Activated CD8-positive, alpha-beta T cell treated with anti-CD3 and anti-CD28 coated beads for 36 hours (primary cell): ENCODE measurements at places on chromosomes 13 and 19. TPM values are rescaled to one million over a fixed set of nuclear protein-coding genes. Genes with fewer than 3 reads are reported as not detected.

Gene MATK
- 39.6 TPM for total RNA-seq

DNA sequence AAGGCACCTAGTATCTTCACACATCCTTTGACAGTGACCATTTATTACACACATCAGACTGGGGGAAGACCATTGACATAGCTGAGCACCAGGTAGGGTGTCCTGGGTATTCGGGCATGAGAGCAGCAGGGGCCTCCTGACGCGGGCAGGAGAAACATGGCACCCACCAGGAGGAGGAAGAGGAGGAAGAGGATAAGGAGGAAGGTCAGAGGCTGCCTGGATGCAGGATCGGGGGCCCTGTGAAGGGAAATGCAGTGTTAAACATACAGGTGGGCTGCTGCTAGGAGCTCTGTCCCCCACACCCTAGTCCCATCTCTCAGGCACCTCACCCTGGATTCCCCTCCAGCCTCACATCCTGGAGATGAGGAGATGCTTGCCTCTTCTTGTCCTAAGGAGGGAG lies 5.3 kb downstream of the SYNE4 start:
- no peak for DNase-seq

Gene SMG9
- total RNA-seq = 53.1 TPM

DNA sequence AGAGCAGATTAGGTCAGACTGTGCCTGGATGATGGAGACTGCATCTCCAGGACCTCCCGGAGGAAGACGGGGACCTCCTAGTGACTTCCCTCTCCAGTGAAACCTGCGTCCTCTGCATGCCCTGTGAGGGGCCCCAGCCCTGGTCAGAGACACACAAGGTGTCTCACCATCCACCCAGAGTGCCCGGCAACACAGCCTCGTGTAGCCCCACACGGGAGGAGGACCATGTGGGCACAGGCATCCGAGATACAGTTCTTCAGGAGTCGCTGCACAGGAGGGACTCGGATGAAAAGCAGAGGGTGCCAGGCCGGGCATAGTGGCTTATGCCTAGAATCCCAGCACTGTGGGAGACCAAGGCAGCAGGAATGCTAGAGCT lies 64.8 kb downstream of the PEPD start:
- DNase-seq = no peak

Gene ADAT3
- total RNA-seq = 6.7 TPM

Gene SIGLEC5
- not detected for total RNA-seq

GRCh38 chr19:38561658-38562057 lies 56.1 kb downstream of the MAP4K1 start:
- no peak for DNase-seq

Gene C19orf44
- total RNA-seq = 2.3 TPM

DNA sequence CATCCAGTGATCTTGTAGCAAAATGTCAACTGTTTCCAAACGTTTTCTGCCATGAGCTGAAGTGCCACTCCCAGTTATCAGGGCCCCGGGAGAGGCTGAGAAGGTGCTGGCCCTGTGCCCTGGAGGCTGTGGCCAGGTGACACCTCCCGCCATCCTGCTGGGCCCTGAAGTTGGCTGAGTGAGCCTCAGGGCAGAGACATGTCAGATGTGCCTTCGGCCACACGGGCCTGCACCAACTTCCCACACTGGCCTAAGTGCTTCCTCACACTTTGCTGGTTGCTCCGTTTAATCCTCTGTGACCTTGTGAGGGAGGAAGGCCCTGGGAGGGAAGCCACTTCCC lies 4.8 kb downstream of the ADPRHL1 start:
- DNase-seq = no peak

Gene RUBCNL
- total RNA-seq = 0.36 TPM

- DNase-seq = no peak
Observed at GRCh38 chr13:81302125-81302524, 961.2 kb upstream of the SPRY2 start.

DNA sequence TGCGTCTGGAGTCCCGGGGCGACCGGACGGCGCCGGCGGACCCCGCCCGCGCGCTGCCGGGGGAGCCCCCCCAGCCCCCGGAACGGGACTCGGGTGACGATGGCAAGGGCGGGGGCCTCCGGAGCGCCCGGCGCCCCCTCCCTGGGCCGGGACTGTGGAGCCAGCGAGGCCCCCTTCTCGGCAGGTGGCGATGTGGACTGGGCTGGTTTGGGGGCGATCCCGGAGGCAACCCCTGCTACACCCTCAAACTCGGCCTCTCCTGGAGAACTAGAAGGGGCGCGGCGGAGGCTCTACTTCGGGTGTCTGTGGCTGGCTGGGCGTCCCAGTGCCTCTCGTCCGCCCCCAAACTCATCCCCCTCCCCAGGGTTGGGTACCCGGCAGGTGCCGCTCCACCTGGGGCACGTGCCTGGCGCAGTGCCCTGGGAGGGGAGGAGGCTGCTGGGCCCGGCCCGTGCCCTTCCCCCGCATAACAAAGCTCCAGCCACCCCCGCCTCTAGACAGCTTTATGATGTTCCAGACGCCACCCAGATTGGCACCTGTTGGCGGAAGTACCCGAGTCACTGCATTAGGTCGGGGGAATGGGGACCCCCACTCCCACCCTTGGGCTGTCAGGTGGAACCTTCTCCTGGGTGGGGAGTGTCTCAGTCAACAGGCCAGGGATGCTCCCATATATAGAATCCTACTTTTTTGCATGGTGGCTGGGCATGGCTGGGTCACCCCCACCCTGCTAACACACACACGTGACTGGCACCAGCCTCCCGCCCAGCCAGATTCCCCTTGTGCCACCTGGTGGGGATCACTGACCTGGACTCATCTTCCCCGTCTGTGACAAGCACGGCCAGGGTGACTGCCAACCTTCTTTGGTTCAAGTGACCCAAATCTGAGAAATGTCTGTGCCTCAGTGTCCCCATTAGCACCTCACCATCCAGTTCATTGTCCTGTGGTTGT lies 722 bp downstream of the PKN1 start:
- peak; percentile 66 for DNase-seq

GRCh38 chr13:21894091-21894490 lies 223.2 kb downstream of the FGF9 start:
- DNase-seq = no peak

DNA sequence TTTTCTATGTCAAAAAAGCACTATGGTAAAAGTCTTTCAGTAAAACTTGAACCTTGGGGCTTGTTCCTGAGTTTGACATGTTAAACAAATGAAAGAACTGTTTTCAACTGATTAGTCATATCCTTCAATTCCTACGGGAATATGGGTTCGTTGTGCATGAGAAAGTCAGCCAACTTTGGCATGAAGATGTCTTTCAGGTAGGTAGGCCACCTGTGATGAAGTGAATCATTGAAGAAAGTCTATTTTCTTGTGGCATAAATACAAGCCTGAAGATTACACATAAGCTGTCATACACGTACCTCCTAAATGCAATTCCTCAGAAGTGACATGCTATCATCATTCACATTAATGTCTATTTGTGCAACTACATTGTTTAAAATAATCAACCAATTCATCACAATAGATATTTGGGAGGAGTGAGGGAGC lies 513.0 kb downstream of the IRS2 start:
- DNase-seq = no peak

GRCh38 chr19:5298471-5298901 lies 42.1 kb downstream of the PTPRS start:
- no peak for DNase-seq
